NCI-H187 (cell line): ENCODE measurements at places on chromosomes 12 and 14.

DNA sequence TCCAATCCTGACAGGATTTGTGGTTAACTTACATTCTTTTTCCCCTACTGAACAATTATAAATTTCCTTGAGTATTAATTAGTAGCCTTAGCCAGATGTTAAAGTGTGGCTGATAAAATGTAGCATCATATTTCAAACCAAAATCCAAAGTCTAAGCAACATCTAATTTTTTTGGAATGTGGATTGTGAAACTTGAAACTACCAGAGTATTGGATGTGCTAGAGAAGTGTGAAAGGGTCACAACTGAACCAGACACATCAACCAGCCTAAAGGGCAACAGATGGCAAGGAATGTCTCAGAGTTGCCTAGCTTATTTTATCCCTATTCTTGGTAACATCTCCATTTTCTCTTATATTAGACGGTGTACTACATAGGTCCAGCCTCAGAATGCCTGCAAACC is 153.1 kb upstream of the DCN start:
- DNase-seq: no peak

- no peak for DNase-seq
Measured at GRCh38 chr12:132899033-132899432, 11.6 kb upstream of the CHFR start.

DNA sequence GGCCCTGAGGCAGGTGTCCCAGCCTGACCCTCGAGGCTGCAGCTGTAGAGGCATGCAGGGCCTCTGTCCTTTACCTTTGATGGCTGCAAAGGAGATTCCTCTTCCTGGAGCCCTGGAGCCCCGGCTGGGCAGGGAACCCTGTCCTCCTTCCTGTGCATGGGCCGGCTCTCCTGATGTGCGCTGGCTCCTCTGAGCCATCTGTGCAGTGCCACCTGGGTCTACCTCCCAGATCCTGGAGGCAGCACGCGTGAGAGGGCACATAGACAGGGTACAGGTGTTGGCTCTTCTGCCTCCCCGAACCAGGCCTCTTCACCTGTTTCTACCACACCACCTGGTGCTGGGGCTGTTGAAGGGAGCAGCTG is 115.1 kb downstream of the BEGAIN start:
- peak; percentile 60 for DNase-seq

- no peak for DNase-seq
Measured at GRCh38 chr14:105883066-105884005, 357.0 kb downstream of the TMEM121 start.

DNA sequence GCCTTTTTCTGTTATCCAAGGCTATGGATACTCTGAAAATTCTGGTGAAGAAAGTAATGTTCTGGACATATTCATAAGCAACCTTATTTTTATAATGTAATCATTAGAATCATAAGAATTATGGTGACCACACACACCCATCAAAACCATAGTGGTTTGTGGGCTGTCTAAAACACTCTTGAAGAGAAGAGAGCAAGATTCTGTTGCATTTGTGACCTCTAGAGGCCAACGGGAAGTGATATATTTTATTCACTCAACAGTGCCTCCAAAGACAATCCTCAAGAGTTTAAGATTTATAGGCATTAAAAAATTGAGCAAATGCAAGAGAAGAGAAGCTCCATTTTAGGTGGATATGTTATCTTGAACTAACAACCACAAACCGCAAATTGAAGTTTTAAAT is 68.5 kb upstream of the LGR5 start:
- DNase-seq: no peak

DNA sequence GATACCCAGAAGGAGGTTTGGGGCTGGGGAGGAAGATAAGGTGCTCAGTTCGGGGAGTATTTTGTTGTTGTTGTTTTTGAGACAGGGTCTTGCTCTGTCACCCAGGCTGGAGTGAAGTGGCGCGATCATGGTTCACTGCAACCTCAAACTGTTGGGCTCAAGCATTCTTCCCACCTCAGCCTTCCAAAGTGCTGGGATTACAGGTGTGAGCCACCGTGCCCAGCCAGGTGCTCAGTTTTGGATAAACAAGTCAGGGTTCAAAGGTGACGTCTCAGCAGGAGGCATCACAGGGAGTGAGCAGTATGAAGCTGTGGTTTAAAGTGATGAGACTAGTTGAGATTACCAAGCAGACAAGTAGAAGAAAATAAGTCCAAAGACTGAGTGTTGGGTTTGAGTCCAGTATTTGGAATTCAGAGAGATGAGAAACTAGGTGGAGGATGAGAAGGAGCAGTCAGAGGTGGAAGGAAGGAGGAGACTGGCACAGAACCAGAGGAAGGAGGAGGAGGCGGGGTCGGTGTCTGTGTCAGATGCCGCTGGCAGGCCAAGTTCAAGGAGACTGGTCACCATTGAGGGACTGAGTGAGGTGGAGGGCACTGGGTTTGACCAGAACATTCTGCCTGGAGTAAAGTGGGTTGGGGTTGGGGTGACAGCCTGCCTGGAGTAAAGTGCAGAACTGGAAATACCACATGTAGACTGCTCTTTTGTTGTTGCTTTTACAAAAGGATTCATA is 16.1 kb downstream of the SLC35E3 start:
- DNase-seq: no peak

DNA sequence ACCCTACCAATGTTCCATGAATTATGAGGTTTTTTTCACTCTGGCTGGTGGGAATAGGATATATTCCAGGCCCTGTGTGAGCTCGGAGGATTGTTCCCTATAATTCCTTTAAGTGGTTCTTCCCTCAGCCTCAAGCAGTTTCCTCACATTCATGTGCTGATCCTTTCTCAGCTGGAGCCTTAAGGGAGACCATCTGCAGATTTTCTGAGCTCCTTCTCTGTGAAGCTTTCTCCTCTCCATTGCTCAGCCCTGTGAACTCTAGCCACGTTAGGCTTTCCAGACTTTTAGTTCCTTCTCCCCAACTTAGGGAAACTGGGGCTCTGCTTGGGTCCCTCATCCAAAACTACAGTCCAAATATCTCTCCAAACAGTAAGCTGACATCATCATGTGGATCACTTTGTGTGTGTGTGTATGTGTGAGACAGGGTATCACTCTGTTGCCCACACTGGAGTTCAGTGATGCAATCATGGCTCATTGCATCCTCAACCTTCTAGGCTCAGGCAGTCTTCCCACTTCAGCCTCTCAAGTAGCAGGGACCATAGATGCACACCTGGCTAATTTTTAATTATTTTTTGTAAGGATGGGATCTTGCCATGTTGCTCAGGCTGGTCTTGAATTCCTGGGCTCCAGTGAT is 219.5 kb upstream of the OTX2 start:
- DNase-seq: no peak

DNA sequence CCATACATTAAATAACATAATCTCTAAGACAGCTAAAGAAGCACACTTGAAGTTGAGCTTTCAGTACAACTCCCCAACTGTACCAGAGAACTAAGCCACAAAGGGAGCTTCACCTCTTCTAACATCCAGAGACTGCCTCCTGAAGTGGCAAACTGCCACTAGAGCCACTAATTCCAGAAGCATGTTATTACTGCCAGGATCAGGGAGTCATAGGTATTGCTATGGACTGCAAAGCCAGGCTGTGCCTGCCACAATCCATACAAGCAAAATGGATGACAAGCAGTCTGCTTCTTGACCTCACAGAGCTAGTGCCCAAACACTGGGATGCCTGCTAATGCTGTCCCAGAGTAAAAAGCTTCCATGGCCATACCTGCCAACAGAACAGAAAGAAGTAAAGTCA is 160.1 kb downstream of the STXBP6 start:
- DNase-seq: no peak

GRCh38 chr12:11609045-11609444 is 40.4 kb upstream of the ETV6 start:
- no peak for DNase-seq

DNA sequence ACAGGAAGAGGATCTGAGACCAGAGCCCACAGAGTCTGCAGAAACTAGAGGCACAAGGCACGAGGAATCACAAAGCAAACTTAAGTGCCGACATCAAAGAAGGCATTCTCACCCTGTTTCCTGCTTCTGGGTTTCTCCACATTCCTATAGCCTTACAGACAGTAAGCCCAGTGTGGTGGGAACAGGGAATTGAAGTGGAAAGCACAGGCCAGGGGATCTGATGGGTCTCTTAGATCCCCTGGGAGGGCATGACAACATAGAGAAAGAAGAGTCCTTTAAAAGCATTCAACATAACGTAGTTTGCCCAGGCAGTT is 75.6 kb upstream of the FRMD6 start:
- DNase-seq: no peak

GRCh38 chr12:45731190-45731775 is 1.8 kb downstream of the ARID2 start:
- peak; percentile 81 for DNase-seq

DNA sequence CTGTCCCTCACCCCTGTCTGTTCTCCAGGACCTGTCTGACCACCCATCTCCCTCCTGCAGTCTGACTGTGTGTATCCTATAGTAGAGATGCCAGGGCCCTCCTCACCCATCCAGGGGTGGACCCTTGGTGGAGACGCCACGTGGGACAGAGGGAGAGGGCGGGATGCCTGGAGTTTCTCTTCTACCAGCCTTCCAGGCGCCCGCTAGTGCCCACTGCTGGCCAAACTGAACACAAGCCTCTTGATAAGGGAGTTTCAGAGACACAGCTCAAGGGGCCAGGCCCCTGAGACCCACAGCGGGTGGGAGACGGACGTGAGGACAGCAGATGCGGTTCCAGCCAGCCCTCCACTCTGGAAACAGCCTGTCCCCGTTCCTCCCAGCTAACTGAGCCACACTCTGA is 147.3 kb downstream of the RBM19 start:
- DNase-seq: no peak

- no peak for DNase-seq
Measured at GRCh38 chr12:123488539-123489230, 30.7 kb downstream of the SNRNP35 start.

- DNase-seq: no peak
Measured at GRCh38 chr12:57138526-57139272, 8.7 kb downstream of the LRP1-AS start.

- no peak for DNase-seq
Measured at GRCh38 chr12:40002178-40003169, 103.4 kb downstream of the SLC2A13 start.

DNA sequence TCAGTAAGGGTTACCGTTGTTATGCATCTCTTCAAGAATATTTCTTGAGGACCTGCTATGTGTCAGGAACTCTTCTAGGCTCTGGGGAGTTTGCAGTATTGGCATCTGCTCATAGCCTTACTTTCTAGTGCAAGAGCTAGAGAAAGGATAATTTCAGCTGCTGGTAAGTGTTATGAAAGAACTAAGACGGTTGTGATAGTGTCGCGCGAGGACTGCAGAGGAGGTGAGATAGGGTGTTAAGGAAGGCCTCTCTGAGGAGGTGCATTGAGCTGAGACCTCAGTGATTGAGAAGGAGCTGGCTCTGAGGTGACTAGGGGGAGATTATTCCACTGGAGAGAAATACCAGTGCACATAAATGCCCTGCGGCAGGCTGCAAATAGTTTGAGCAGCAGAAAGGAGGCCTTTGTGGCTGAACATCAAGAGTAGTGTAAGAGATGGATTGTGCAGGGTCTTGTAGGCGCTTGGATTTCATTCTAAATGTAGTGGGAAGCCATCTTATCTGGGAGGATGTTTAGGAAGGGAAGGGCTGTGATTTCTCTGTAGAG is 824 bp downstream of the DDX55 start:
- DNase-seq: no peak

- DNase-seq: no peak
Measured at GRCh38 chr14:99722741-99723140, 38.6 kb downstream of the CYP46A1 start.

- peak; percentile 31 for DNase-seq
Measured at GRCh38 chr12:3777206-3777809, 24.4 kb upstream of the CRACR2A start.

DNA sequence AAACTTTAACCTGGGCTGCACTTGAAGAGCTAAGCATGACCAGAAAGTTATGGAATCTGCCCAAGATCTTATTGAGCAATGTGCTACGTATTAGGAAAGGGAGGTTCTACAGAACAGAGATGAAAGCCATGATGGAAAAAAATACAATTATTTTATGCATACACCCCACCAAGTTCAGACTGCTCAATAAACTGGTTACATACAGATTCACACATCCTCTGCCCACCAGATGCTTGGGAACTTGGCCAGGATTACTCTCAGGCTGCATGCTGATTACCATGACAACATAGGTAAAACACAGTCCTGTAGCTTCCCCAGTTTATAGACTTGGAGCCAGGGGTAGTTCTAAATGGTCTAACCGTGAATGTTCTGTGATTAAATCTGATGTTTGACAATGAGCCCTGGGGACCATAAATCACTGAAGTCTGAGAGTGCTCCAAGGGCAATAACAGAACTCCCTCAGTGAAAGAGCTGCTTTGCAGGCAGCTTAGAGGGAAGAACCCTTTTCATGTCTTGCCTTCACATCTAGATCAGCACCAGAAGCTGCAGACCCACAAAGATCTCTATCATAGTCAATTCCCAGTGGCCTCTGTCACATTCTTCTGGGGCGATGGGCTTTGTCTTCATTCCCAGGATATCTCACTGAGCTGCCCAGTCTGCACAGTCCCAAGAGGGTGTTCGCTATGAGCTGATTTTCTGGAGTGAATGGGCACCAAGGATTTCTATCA is 232.2 kb downstream of the EMP1 start:
- peak; percentile 19 for DNase-seq

- DNase-seq: no peak
Measured at GRCh38 chr14:36617824-36618223, 35.4 kb upstream of the NKX2-8 start.

- no peak for DNase-seq
Measured at GRCh38 chr14:105385322-105385637, 13.1 kb upstream of the TEX22 start.

DNA sequence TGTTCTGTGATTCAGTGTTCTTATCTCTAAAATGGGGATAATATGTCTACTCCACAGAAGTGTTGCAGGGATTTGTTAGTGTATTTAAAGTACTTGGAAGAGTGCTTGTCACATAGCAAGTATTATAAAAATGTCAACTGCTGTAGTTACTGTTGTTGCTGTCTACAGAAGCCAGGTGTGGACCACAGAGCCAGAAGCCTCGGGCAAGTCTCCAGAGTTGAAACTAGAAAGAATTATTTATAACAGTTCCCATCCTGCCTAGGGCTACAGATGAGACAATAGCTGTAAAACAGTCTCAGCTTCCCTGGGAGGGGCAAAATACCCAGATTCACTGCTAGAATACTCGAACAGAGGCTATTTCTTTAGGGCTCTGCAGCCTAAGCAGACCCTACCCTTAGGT is 55.4 kb upstream of the FUT8 start:
- no peak for DNase-seq

DNA sequence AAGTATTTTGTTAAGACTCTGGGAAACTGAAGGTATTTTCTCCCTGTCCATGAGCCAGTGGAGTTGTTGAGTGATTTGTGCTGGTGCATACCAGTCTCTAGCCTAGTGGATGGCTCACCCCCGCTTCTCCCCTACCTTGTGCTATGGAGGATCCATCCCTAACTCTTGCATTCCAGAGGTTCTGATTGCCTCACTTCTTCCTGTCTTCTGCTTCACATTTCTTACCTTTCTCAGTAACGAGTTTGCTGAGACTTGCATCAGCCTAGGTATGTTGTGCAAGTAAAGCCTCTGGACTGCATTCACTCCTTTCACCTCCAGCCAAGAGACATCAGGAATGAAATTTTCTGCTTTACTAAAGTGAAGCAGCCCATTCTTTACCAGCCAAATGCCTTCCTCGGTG is 391.6 kb downstream of the ZFP36L1 start:
- DNase-seq: no peak
